ENCODE measurements at places on chromosomes 16 and 17.

- no peak for DNase-seq
- peaks cover 4% of the 10 kb centered on the region for H3K4me1 ChIP-seq
- no peaks in the 10 kb centered on the region for H3K27me3 ChIP-seq
These were observed 45.3 kb downstream of the REXO5 start for GRCh38 chr16:20851601-20852000.

DNA sequence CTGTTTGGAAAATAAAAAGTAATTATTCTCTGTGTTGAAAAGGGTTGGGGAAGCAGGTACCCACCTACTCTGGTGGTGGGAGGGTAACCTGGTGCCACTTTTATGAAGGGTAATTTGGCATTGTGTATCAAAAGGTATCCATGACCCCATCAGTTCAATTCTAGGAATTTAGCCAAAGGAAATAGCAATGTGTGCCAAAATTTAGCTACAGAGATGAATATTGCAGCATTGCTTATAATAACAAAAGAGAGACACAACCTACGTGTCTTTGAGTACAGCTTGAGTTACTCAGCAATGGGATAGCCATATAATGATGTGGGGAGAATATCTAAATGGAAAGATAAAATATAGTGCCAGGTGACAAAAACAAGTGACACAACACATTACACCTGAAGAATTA is 170.7 kb downstream of the NTN1 start:
- no peaks in the 10 kb centered on the region for H3K4me1 ChIP-seq
- no peak overlapping the region for H3K4me3 ChIP-seq
- no peaks in the 10 kb centered on the region for H3K27me3 ChIP-seq
- no peaks in the 10 kb centered on the region for H3K36me3 ChIP-seq
- no peak overlapping the region for H3K27ac ChIP-seq

DNA sequence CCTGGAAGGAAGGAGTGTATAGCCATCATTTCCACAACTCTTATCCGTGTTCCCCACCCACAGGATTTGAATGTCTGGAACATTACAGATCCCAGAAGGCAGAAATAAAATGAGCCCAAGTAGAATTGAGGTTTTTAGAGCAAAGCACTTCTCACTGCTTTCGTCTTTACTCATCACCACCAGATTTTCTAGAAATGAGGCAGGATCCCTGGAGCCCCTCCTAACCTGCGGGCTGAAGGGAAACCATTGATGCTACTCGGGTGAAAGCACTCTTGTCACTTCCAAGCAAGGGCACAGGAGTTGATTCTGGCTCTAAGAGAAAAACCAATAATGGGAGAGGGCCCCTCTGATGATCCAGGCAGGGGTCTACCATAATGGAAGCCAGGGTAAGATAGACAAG is 2.8 kb upstream of the ALDOC start:
- no peak for DNase-seq
- no peak overlapping the region for H3K4me3 ChIP-seq
- H3K4me1 ChIP-seq, result peaks cover 12% of the 10 kb centered on the region
- peaks cover 11% of the 10 kb centered on the region for H3K36me3 ChIP-seq

DNA sequence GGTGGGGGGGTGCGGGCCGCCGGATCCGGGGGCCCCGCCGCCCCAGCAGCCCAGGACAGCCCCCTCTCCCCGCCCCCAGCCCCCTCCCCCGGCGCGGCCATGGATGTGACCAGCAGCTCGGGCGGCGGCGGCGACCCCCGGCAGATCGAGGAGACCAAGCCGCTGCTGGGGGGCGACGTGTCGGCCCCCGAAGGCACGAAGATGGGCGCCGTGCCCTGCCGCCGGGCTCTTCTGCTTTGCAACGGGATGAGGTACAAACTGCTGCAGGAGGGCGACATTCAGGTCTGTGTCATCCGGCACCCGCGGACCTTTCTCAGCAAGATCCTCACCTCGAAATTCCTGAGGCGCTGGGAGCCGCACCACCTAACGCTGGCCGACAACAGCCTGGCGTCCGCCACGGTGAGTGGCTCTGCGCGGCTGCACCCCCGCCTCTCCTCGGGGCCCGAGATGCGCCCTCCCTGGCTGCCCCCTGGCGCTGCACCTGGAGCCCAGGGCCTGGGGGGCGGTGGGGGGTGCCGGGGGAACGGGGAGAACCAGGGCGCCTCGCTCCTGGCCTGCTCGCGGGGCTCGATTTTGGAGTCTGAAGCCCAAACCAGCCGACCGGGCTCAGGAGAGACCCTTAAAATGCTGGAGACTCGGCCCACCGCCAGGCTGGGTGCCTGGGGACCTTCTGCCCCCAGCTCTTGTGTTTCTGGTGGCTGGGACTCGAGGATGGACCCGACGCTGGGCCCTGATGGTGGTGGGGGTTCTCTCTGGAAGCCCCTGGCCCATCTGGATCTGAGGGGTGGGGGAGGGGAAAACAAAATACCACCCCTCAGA is 744 bp downstream of the CMIP start:
- H3K36me3 ChIP-seq, result no peaks in the 10 kb centered on the region
- DNase-seq, result peak; percentile 51
- H3K4me1 ChIP-seq, result peaks cover 49% of the 10 kb centered on the region
- H3K27ac ChIP-seq, result peak overlapping the region; percentile 66

GRCh38 chr16:734208-734980 is 6.4 kb downstream of the CIAO3 start:
- no peak overlapping the region for H3K4me3 ChIP-seq
- H3K27ac ChIP-seq, result no peak overlapping the region
- H3K36me3 ChIP-seq, result peaks cover 20% of the 10 kb centered on the region

DNA sequence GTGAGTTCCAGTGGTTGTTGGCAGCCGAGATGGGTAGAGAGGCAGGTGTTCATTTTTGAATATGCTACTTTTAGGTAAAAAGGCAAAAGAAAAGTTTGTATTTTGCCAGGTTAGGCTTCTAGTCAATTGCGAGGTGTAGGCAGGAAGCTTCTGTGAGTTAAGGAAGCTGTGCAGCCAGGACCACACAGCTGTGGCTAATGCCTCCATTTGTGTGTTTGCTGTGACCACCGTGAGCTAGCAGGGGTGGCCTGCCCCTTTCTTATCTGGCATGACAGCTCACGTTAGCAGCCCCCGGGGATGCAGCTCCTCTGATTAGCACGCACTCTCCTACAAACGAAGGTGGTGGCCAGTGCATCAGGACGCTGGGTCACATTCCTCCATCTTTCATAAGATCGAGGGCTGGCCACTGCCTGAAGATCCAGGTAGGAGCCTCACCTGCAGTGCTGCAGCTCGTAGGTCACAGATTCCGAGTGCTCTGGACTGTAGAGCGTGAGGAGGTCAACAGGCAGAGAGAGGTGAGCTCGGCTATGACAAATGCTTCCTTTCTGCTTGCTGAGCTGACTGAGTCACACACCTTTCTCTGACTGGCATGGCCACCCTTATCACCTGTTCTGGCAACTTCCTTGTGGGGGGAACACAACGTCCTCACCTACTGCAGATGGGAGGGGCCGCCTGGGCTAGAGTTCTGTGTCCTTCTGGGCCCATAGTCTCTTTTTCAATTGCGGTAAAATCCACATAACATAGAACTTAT is 244.4 kb downstream of the HS3ST3B1 start:
- H3K27ac ChIP-seq, result no peak overlapping the region
- no peak overlapping the region for H3K4me3 ChIP-seq
- DNase-seq, result no peak
- peaks cover 3% of the 10 kb centered on the region for H3K27me3 ChIP-seq
- no peaks in the 10 kb centered on the region for H3K4me1 ChIP-seq

DNA sequence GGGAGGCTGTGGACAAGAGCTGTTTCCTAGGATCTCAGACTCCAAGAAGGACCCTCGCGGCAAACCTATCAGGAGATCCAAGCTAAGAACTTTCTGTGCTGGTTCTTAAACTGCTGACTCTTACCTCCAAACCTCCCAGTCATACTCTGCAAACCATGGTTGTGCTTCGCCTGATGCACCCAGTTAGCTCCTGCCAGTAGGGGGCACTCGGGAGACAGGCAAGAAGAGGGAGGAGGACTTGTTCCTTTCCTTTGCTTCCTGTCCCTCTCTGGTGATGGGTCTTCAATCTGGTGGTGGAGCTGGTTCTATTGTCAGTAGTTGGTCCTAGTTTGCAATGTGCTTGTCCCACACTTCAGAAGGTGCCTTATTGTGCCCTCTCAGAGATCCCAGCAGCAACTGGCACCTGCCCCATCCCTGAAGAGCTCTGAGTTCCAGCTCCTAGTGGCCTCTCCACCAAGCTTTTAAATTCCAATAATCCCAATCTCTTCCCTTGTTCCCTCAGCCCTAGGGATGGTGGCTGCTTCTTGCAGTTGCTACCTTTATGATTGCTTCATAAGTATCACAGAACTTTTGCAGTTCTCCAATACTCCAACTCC is 113.5 kb upstream of the RPL38 start:
- H3K27ac ChIP-seq, result no peak overlapping the region
- DNase-seq, result no peak
- H3K4me1 ChIP-seq, result no peaks in the 10 kb centered on the region
- H3K4me3 ChIP-seq, result no peak overlapping the region
- H3K36me3 ChIP-seq, result no peaks in the 10 kb centered on the region

GRCh38 chr17:64941761-64942160 is 22.5 kb upstream of the LRRC37A3 start:
- no peak overlapping the region for H3K27ac ChIP-seq
- H3K4me1 ChIP-seq, result peaks cover 3% of the 10 kb centered on the region
- no peaks in the 10 kb centered on the region for H3K27me3 ChIP-seq
- no peak for DNase-seq

GRCh38 chr17:66682283-66682682 is 152.6 kb upstream of the CACNG5 start:
- H3K4me1 ChIP-seq, result no peaks in the 10 kb centered on the region
- DNase-seq, result no peak
- H3K4me3 ChIP-seq, result no peak overlapping the region
- H3K27ac ChIP-seq, result no peak overlapping the region

- no peak overlapping the region for H3K4me3 ChIP-seq
- H3K36me3 ChIP-seq, result no peaks in the 10 kb centered on the region
- no peaks in the 10 kb centered on the region for H3K4me1 ChIP-seq
These were observed 12.5 kb upstream of the SRSF1 start for GRCh38 chr17:58019521-58019920.

DNA sequence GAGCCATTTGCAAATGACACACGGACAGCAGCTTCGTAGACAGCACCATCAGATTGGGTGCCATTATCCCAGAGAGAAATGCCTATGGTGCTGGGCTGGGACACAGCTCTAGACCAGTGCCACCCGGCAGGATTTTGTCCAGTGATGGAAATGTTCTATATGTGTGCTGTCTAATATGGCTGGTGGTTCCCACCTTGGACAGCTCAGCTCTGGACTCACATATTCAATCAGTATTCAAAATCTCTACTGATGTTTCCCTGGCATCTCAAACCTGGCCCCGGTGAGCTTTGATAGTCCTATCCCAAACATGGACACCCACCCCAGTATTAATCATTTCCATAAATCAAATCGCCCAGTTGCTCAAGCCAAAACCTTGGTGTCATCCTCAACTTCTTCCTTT is 23.0 kb downstream of the FA2H start:
- no peaks in the 10 kb centered on the region for H3K27me3 ChIP-seq
- no peak overlapping the region for H3K27ac ChIP-seq

DNA sequence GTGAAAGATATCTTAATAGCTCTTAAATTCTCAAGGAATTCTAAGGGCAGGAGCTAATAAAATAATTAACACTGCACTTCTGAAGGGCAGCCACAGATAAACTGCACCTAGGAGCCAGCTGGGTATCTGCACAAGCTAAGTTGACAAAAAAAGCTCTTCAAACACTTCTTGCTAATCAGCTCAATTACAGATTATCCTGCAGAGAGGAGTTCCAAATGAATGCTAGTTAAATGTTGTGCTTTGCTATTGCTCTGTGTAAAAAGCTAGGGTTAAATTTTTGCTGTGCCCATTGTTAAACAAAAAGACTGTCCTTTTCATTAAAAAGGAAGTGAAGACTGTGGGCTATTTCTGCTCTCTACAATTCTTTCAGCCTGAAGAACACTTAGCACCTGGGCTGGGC is 158.5 kb upstream of the SHISA6 start:
- no peaks in the 10 kb centered on the region for H3K27me3 ChIP-seq
- no peaks in the 10 kb centered on the region for H3K4me1 ChIP-seq
- DNase-seq, result no peak
- H3K27ac ChIP-seq, result no peak overlapping the region

Data from CD4-positive, CD25-positive, alpha-beta regulatory T cell (primary cell).